ENCODE measurements at places on chromosomes 16 and 17.

- DNase-seq, result no peak
Observed at GRCh38 chr17:19295473-19296135, 58.4 kb downstream of the EPN2 start.

DNA sequence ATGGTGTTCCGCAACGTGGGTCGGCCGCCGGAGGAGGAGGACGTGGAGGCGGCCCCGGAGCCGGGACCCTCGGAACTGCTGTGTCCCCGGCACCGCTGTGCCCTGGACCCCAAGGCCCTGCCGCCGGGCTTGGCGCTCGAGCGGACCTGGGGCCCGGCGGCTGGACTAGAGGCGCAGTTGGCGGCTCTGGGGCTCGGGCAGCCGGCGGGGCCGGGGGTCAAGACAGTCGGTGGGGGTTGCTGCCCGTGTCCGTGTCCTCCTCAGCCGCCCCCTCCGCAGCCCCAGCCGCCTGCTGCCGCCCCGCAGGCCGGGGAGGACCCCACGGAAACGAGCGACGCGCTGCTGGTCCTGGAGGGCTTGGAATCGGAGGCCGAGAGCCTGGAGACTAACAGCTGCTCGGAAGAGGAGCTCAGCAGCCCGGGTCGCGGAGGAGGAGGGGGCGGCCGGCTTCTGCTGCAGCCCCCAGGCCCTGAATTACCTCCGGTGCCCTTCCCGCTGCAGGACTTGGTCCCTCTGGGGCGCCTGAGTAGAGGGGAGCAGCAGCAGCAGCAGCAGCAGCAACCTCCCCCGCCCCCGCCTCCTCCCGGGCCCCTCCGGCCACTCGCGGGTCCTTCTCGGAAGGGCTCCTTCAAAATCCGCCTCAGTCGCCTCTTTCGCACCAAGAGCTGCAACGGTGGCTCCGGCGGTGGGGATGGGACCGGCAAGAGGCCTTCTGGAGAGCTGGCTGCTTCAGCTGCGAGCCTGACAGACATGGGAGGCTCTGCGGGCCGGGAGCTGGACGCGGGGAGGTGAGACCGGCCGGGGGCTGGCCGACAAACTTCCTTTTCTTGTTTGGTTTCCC, 821 bp downstream of the SOCS7 start:
- no peak for DNase-seq

- no peak for DNase-seq
Observed at GRCh38 chr17:32285306-32285705, 19.7 kb downstream of the RHBDL3 start.

GRCh38 chr17:37338847-37339246, 36.9 kb upstream of the C17orf78 start:
- DNase-seq, result no peak

GRCh38 chr16:50311891-50312501, 45.6 kb downstream of the ADCY7 start:
- no peak for DNase-seq
